ENCODE measurements at places on chromosomes 4 and X.

- DNase-seq = no peak
These were observed 241.2 kb downstream of the BCOR start for GRCh38 chrX:39856472-39857121.

GRCh38 chr4:65983061-65983460, 312.8 kb upstream of the EPHA5 start:
- DNase-seq = no peak

- DNase-seq = peak; percentile 49
These were observed 54.4 kb downstream of the KLHL13 start for GRCh38 chrX:118062048-118062789.

- DNase-seq = peak; percentile 75
These were observed 1.2 kb downstream of the SLC39A8 start for GRCh38 chr4:102343964-102344519.

DNA sequence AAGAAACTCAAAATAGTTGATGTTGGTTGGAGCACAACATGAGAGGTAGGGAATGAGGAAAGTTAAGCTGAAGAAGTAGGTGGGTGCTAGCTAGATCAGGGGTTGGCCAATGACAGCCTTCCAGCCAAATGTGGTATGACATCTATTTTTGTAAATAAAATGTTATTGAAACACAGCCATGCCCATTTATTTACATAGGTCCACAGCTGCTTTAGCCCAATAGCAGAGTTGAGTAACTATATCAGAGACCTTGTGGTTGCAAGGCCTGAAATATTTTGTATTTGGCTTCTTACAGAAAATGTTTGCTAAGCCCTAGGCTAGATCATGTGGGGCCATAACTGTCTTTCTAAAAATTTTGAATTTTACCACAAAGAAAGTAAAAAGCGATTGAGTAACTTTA, 234.9 kb upstream of the CTSO start:
- no peak for DNase-seq

- DNase-seq = no peak
These were observed 29.5 kb upstream of the IRF2 start for GRCh38 chr4:184503869-184504300.

- no peak for DNase-seq
These were observed 77.5 kb downstream of the TMEM156 start for GRCh38 chr4:38954727-38955126.

- no peak for DNase-seq
These were observed 126.9 kb downstream of the MAML3 start for GRCh38 chr4:140027101-140027500.

GRCh38 chr4:57187246-57187645, 77.1 kb upstream of the IGFBP7 start:
- no peak for DNase-seq

DNA sequence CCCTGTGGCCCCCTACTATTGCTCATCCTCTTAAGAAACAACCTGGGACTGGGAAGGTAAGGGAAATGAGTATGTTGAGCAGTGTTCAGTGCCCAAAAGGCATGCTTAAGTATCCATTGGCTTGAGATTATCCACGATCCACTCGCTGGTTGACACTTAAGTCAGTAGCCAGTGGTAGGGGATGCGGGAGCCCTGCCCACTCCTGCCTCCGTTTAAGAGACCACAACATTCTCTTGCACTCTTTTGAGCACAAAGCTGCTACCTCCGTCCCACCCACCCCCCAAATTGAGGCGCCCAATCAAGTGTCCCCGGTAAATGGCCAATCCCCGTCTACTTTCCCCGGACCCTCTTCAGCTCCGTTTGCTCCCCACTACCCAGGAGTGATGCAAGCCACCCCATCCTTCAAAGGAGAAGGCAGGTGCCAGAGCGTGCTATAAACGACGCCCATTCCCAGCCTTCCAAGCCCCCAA, 25.0 kb downstream of the UTP14A start:
- no peak for DNase-seq
